ENCODE measurements at places on chromosomes 1 and 21.

DNA sequence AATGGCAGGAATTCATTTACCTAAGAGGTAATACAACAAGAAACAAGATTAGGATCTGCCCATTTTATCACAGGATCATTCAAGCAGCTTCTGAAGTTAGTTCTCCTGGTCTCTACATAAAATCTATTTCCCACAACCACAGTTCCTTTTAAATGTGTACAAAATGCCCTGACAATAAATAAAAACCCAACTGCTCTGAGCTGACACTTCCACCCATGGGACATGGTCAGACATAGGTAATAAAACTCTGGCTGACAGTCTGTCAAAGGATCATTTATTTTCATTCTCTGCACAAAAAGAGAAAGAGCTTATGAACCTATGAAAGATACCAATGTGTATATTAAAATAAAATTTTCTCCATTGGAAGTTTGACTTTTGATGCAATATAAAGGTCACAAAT, 145.4 kb upstream of the PALMD start:
- no peak for DNase-seq

DNA sequence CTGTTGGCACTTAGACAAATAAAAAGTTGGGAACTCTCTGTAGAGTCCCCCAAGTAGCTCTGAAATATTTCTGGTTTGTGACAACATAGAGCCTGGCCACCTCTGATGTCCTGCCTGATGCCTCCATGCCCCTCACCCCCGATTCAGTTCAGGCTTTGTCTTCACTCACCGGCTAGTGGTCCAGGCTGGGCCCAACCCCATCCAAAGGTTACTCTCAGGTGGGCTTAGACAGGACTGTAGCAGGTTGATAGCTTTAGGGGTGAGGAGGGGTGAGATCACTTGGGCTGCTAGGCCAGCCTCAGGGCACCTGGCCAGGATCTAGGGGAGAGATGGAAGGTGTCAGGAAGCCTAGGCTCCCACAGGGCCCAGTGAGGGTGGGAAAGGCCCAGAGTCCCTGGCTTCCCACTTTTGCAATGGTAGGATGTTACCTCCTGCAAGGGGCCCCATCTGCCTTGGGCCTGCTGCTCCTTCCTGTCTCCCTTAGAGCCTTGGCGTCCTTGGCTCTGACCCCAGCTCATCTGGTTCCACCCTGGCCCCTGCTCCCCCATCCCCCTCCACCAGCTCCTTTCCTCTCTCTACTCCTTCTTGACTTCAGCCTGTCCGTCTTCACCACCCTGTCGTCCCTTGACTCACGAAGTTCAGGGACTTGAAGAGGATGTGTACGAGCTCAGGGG, 6.7 kb downstream of the EPS8L3 start:
- DNase-seq, result no peak

GRCh38 chr1:39106801-39107327, 80.7 kb downstream of the NDUFS5 start:
- no peak for DNase-seq

GRCh38 chr1:96009831-96010434, 711.7 kb upstream of the PTBP2 start:
- no peak for DNase-seq

DNA sequence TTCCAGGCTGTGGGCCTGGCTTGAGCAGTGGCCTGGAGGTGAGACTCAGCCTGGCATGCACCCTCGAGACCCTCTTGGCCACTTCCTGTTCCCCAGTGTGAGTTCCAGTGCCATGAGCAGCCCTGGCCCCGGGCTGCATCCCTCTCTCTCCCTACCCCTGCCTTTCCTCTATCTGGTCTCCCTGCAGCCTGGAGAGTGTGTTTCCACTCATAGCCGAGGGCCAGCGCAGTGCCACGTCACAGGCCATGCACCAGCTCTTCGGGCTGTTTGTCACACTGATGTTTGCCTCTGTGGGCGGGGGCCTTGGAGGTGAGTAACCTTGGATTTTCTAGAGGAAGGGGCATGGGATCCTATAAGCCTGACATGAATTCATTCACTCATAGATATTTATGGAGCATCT, 13.6 kb downstream of the RHBG start:
- DNase-seq, result no peak

GRCh38 chr1:228964178-228965089, 229.2 kb downstream of the RHOU start:
- DNase-seq, result no peak

All from RPMI8226 (cell line).